HT1080 (cell line): ENCODE measurements at places on chromosomes 12 and 14. TPM values are rescaled to one million over a fixed set of nuclear protein-coding genes. Genes with fewer than 3 reads are reported as not detected.

ORAI1 gene
- 18.1 and 31.8 TPM in 2 replicates for total RNA-seq

DNA sequence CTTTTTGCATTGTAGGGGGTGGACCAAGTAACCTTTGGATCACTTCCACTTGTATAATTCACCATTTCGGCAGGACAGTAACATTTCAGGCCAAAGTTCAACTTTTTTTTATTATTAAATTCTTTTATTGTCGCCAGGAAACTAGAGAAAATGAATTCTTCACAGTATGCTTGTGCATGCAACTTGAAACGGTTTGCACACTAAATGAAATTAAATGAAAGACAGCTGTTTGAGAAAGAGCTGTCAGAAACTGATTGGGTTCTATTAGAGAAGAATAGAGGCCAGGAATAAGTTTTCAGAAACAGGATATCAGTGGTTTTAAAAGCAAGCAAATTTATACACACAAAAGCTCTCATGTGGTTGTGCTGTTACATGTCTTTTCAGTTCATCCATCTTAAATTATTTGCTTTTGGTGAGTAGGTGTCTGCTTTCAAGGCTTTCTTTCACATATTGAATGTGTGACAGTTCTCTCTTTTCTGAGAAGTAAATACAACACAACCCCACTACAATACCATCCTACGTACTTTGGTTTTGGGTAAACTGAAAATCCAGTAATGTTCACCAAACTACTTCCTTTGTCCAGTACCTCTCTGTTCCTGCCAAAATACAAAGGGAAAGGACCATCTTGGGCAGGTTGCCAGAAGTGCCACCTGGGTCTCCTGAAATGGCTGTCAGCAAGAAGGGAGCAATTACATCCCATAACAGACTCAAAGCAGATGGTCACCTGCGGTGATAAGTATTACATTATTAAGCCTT is 291.7 kb downstream of the RAD51B start:
- DNase-seq, result no peak

SMAGP gene
- total RNA-seq, result 30.7 and 51.2 TPM in 2 replicates

GRCh38 chr12:105622220-105622619 is 291.7 kb downstream of the C12orf75 start:
- DNase-seq, result no peak

DNA sequence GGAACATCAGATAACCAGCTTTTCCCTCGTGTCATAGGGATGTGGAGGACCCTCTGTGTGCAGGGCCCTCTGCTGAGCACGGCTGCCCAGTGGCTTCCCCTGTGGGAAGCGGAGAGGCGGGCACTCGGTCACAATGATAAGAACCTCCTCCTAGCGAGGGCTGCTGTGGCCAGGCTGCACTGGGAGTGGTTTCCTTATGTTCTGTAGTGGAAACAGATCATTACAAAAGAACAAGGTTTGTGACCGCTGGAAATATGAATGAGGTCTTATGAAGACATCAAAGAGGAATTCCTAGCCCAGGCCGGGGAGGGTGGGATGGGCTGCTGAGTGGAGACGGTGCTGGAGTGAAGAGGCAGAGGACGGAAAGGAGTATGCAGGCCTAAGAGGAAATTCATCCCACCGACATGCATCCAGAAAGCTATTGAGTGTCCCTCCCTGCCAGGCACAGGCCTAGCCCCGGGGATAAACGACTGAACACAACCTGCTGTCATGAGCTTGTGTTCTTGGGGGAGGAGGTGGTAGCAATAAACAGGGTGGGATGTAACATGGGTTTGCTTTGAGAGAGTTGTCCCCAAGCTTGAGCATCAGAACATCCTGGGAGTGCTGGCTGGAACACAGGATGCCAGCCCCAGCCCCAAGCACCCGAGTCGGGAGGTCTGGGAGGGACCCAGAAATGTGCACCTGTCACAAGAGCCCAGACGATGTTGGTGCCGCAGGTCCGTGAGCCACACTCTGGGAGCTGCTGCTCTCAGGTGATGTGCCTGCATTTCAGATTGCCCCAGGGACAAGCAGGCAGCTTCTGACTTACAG is 37.5 kb downstream of the FZD10 start:
- DNase-seq, result no peak

- DNase-seq, result no peak
Observed at GRCh38 chr14:66815687-66816086, 307.7 kb downstream of the GPHN start.
